ENCODE measurements at places on chromosomes 3 and 15.

- peak; percentile 46 for DNase-seq
These were observed 49.9 kb downstream of the KY start for GRCh38 chr3:134600685-134601463.

GRCh38 chr15:72962054-72962702, 90.1 kb upstream of the NEO1 start:
- no peak for DNase-seq

GRCh38 chr15:69398491-69398891, 15.7 kb upstream of the KIF23 start:
- DNase-seq, result no peak

- DNase-seq, result no peak
These were observed 22.2 kb downstream of the SEMA3G start for GRCh38 chr3:52422669-52423068.

DNA sequence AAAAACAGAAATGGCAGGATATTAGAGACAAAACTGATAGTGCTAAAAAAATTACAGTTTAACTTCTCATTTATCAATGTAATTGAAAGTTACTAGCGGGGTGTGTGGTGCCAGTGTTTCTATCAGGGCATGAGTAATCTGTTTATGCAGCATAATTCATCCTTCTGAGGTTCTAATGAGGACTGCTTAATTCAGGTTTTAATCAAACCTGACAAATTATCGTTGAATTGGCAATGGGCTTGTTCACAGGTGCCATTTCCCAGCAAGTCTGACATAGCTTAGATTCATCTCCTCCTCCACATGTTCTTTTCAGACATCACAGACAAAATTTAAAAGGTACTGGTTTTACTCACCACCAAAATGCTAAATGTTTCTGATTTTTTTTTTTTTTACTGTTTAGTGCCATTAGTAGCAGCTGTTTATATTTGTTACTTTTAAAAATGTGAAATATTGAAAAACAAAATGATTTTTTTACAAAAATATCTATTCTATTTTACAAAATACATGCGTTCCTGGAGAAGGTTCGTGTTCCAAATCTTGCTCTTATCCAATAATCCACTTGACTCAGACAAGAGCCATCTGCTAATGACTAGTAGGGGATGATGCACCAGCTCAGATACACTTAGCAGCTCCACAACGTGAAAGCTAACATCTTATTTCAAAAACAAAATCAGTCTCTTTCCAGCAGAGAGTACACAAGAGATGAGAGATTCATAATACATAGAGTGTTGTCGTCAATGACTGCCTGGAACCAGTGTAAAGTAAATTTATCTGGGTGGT, 447.7 kb upstream of the DPPA4 start:
- no peak for DNase-seq

DNA sequence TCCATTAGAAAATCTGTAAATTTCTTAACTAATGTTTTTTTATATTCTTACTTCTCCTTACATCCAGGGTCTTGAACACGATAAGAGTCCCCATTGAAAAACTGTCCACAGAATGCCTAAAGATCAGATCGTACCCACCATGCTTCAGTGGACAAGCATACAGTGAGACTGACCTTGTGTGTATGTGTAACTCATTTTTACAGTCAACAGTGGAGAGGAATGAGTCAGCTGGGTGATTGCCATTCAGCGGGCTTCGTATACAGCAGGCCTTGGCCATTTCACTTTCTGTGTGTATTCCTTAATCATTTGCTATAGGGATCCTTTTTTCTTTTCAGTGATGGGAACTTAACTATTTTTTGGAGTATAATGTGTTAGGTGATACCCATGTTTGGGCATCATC, 10.6 kb downstream of the PARP14 start:
- no peak for DNase-seq

Measured in NCI-H1092 (cell line).